ENCODE measurements at places on chromosomes 2 and 18. TPM values are rescaled to one million over a fixed set of nuclear protein-coding genes. Genes with fewer than 3 reads are reported as not detected.

Gene UPP2
- not detected for total RNA-seq

Gene GPAT2
- total RNA-seq, result 2.6 TPM

Gene IL36G
- not detected for total RNA-seq

Gene SLC5A7
- total RNA-seq, result 7.0 TPM

Gene MGAT4A
- 81.1 TPM for total RNA-seq

Gene IL1F10
- total RNA-seq, result not detected

Gene ANKRD53
- total RNA-seq, result not detected

Gene UGT1A3
- total RNA-seq, result 1.3 TPM

Gene MRO
- total RNA-seq, result not detected

Gene RAX
- not detected for total RNA-seq

Gene CCDC141
- total RNA-seq, result 1.2 TPM

- no peak for DNase-seq
Observed at GRCh38 chr2:27664622-27665363, 1.1 kb downstream of the SLC4A1AP start.

GRCh38 chr2:42504364-42505230, 10.8 kb upstream of the KCNG3 start:
- no peak for DNase-seq

GRCh38 chr18:44652722-44653121, 28.0 kb upstream of the SETBP1 start:
- DNase-seq, result no peak

- no peak for DNase-seq
Observed at GRCh38 chr18:47983946-47984345, 53.5 kb upstream of the SMAD2 start.

- no peak for DNase-seq
Observed at GRCh38 chr2:143787674-143788073, 658.5 kb downstream of the ARHGAP15 start.

DNA sequence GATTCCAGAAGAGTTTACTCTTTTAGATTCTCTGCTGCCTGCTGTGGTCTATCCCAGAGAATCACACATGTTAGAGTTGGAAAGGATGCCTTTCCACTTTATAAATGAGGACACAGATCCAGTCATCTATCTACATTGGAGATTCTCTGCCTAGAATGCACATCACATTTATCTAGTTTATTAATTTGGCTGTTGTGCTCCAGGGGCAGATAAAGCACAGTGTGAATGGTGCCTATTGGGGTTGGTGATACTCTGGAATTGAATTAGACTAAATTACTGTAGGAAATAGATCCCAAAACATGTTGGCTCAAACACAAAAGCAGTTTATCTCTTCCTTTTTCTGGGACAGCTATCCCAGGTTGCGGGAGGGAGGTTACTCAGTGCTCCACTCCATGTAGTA, 14.9 kb downstream of the SIX2 start:
- DNase-seq, result peak; percentile 4

DNA sequence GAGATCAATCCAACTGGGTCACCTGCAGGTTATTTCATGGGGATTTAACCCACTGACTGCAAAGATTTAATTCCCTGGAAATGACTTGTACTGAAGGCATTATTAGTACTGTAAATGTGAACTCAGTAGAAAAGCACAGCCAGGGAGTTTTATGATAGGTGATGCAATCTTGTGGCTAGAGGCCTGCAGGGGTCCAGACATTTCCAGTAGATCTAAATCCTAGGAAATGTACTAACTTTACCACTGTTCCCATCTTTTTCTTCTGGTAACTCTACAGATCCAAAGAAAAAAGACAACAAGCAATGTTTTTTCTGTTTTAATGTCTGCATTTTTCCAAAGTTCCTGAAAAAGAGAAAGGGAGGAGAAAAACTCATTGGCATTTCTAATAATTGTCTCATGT, 500.1 kb downstream of the ARHGAP15 start:
- no peak for DNase-seq

- no peak for DNase-seq
Observed at GRCh38 chr18:4444306-4444705, 10.8 kb downstream of the DLGAP1 start.

DNA sequence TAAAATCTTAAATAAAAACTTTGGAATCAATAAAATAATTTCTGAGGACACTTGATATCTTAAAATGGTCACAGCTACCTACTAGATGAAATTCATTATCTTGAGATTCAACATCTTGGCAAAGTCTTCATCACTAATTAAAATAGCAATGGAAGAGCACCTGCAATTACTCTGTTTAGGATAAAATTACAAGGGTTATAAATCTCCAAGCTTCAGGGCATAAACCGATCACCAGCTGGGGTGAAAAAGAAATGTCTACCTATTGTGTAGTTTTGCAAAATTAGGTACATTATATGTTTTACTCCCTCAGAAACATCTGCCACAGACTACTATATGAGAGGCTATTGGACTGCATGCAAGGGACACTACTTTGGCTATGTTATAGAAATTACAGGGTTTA, 327.1 kb downstream of the CCDC178 start:
- no peak for DNase-seq

- no peak for DNase-seq
Observed at GRCh38 chr2:114496959-114497358, 54.5 kb downstream of the DPP10 start.

DNA sequence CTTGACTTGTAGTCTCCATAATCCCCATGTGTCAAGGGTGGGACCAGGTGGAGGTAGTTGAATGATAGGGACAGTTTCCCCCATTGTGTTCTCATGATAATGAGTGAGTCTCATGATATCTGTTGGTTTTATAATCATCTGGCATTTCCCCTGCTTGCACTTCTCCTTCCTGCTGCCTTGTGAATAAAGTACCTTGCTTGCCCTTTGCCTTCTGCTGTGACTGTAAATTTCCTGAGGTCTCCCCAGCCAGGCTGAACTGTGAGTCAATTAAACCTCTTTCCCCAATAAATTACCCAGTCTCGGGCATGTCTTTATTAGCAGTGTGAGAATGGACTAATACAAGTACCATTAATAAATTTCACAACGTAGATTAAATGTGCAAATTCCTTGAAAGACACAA, 102.3 kb upstream of the EPB41L5 start:
- no peak for DNase-seq

DNA sequence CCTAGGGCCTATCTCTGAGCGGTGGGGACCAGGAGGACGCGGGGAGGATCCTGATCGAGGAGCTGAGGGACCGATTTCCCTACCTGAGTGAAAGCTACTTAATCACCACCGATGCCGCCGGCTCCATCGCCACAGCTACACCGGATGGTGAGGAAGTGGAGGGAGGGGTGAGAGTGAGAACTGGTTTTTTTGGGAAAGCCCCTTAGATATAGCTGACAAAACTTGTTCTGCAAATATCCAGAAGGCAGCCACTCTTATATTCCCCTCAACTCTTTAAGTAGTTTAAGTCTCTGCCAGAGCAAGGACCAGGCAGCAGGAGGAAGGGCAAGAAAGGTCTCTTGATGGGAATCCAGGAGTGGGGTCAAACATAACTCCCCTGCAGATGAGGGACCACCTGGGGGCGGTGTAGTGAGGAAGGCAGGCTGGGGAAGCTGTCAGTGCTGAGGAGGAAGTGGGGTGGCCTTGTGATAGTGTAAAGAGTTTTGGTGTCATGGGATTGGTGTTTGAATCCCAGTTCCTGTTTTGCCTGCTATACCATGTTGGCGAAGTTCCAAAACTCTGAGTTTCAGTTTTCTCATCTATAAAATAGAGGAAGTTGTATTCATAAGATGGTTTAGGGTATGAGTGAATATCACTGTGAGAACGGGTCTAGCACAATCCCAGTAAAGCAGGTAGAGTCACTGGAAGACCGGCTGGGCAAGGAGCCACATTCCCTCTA, 3.4 kb downstream of the NAGK start:
- DNase-seq, result peak; percentile 73

DNA sequence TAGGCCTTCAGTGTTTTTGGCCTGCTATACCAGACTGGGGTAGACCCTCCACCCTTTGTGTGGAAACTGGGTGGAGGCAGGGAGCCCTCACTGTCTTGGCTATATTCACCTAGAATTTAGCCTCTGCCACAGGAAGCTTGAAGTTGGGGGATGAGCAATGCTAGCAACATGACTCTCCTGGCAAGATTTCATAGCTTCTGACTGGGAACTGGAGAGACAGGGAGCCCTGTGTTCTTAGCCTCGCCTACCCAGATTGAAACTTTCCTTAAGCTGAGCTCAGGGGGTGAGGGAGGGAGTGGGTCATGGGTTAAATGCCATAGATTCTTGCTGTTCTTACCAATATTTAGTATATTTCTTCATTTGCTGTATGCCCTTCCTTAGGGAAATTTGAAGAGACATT, 46.8 kb upstream of the FAM98A start:
- DNase-seq, result no peak

DNA sequence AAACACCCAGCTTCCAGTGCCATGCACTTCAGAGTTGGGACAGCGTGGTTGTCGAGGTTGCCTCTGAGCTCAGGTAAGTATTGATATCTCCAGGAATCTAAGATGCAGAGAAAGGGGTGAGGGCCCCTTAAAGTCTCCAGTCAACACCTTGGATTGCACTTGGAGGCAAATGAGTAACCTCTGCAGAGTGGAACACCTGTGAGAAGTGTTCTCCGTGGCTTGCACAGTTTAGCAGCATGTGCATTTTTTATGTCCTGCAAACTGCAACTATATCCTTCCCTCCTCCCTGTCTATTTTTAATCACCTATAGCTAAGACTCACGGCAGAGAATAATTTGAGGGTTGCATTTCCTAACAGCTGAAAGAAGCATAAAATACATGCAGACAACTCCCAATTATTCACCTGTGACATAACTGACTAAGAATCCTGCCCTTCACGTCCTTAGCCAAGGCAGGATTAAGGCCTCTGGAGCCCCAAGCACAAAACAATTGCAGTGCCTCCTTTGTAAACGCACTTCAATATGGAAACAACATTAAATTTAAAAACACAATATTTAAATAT, 1.6 kb upstream of the ZNF385B start:
- DNase-seq, result no peak

DNA sequence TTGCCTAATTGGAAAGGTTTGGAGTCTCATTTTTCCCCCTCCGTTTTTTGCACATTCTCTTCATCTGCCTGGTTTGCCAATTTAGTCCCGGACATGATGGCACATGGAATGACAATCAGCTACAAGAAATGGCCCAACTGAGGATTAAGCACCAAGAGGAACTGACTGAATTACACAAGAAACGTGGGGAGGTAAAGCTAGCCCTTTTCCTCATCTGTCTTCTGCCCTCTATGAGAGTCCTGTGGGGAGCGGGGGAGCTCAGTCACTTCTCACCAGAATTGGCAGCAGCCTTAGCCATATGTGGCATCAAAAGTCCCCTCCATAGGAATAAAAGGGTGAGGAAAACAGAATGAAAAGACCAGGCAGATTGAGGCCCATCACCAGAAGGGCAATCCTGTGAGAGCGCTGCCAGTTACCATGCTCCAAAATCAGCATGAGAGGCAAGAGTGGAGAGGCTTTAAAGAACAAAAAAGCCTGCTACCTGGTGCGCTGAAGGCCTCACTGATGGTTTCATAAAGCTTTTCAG, 11.6 kb downstream of the ATG16L1 start:
- DNase-seq, result no peak

DNA sequence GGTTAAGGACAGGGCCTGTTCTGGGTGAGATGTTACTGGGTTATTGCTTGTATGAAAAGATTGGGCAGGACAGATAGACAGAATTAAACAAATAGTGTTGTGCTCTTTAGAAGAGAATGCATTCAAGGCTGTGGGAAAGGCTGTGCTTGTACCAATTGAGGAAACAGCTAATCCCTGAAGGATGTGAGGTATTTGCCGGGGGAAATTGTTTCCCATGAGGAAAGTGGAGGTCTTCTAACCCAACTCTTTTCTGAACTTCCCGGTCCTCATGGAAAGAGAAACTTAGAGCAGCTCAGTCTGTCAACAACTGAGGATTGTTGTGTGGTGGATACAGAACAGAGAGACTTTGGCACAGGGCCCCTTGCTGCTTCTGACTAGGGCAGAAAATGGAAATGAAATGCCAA, 9.5 kb downstream of the SLC1A4 start:
- no peak for DNase-seq

DNA sequence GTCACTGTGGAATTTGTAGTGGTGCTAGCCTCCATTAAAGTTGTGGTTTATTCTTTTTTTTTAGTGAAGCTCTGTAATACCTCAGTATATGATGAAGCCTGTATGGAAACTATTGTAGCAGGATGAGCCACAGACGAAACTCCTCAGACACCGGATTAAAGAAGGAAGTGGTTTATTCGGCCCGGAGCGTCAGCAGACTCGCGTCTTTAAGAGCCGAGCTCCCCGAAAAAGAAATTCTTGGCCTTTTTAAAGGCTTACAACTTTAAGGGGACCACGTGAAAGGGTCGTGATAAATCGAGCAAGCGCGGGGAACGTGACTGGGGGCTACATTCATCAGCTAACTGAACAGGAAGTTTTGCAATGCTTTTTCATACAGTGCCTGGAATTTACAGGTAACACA, 8.1 kb upstream of the CCL20 start:
- DNase-seq, result no peak

GRCh38 chr18:43279015-43279744, 1.9 kb upstream of the SYT4 start:
- DNase-seq, result no peak

- no peak for DNase-seq
Observed at GRCh38 chr2:148565272-148565894, 79.2 kb upstream of the EPC2 start.

DNA sequence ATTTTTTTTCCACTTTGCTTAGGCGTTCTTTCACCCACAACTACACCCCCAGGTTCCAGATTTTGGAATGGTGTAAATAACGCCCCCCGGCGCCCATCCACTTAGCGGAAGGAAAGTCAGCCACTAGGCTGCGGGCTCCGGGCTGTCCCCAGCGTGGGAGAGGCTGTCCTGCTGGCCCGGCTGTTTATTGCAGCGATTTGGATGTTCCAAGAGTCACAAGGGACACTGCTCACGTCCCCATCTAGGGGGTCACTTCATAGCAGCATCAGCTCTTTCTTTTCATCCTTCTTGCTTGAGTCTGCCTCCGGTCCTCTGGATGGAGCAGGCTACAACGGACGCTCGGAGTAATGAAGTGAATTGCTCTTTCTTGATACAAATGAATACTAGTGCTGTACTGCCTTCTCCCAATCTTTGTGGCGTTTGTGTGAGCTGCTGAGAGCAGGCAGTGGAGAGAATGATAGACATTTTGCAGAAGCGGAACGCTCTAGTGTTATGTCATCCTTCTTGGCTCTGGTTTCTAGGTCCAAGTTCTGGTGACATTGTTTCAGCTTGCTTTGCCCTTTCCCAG, 50.7 kb upstream of the PAIP2B start:
- DNase-seq, result no peak

DNA sequence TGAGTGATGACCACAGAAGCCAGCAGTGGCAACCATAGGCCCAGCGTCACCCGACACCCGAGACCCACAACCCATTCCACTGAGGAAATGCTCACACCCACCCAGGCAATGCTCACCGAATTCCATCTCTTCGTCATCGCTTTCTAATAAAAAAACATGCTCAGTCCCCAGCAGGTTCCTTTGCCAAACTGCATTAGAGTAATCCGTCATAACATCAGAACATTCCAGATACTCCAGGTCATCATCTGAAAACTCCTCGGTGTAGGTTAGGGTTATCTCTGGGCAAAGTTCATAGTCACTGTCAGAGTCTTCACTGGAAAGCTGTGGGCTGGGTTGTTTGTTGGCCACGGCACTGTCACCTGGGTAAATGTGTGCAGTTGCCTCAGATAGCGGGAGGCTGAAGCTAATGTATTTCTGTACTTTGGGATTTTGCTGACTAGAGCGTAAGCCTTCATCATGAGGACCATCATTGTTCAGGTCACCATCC, 49.3 kb downstream of the ALPK2 start:
- DNase-seq, result no peak

- no peak for DNase-seq
Observed at GRCh38 chr2:85678377-85678776, 10.4 kb upstream of the SFTPB start.

All from stomach (tissue), 19 donors.